NCI-H187 treated with DMSO at 0.1 percent for 48 hours (cell line): ENCODE measurements at places on chromosomes 1 and 21.

GRCh38 chr21:41321908-41322495 lies 5.4 kb downstream of the FAM3B start:
- DNase-seq, result no peak

GRCh38 chr1:208078752-208079151 lies 165.4 kb downstream of the PLXNA2 start:
- DNase-seq, result no peak

GRCh38 chr1:246035060-246035541 lies 472.0 kb downstream of the SMYD3 start:
- DNase-seq, result no peak

- no peak for DNase-seq
These were observed 34.5 kb upstream of the KCNE1 start for GRCh38 chr21:34546542-34546941.

DNA sequence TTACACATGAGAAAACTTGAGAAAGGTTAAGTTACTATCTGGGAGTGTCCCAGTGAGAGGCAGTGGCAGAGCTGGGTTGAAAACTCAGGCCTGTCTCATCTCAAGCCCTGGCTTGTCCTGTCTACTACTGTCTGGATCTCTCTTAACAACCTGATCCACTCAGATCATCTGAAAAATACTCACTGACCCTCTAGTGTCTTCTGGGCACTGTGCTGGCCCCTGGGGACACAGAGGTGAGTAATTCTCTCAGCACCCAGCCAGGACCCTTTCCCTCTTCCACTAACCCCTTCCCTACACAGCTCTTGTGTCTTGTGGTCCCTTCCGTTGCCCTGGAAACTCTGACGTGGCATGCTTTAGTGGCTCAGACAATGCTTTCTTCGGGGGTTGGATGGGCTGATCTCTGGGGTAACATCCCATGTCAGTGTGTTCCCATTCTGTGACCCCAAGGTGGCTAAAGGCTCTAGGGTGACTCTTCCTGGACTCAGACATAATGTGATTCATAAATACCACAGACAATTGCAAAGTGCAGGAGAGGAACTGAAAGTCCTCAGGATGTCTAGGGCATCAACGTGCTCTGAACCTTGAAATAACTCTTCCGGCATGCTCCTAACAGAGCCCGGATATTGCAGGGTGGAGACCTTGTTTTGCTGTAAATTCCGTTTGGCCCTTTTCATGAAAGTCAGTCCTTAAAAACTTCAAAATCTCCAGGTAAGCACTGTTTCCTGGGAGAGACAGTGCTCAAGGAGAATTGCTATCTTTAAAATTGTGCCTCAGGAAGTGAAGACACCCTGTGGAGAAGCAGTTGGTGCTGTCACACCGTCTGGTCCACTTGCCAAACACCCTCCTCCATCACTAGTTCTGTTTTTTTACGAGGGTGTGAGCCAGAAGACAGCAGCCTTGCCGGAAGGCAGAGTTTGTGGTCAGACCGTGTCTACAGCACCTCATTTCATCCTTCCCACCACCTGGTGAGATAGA lies 4.0 kb downstream of the SHISAL2A start:
- DNase-seq, result no peak

DNA sequence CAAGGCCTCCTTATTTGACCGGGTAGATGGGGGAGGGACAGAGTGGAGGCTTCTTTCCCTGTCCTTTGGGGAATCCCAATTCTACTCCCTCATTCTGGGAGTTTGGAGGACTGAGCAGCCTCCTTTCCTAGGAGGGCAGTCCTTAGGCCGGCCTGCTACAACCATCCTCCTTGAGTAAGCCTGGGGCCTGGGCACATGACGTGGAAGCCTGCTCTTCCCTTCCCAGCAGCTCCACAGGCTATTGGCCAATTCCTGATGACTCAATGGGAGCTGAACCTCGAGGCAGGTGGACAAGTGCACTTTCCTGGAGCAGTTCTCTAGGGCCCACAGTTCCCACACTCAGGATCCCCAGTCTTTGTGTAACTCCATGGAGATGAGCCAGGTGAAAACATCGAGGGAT lies 3.1 kb downstream of the KCNA10 start:
- DNase-seq, result no peak

DNA sequence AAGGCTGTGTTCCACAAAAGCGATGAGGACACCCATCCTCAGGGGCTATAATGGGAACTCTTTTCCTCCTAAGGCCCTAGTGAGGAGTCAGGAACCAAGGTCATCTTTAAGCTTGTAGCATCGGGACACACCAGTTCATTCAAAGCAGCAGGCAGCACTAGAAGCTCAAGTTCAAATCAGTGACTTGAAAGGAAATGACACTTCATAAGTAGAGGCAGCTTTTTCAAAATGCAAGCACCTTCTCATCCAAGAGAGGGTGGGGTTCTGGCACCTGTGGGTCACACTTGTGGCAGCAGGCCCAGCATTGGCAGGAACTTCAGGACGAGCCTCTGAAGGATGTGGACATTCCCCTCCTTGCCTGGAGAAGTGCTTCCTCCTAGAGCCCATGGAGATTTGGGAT lies 496.3 kb downstream of the KIF26B start:
- DNase-seq, result no peak
